ENCODE measurements at places on chromosomes 13 and 19.

- DNase-seq: no peak
Observed at GRCh38 chr13:111977179-111977506, 89.8 kb upstream of the SOX1 start.

DNA sequence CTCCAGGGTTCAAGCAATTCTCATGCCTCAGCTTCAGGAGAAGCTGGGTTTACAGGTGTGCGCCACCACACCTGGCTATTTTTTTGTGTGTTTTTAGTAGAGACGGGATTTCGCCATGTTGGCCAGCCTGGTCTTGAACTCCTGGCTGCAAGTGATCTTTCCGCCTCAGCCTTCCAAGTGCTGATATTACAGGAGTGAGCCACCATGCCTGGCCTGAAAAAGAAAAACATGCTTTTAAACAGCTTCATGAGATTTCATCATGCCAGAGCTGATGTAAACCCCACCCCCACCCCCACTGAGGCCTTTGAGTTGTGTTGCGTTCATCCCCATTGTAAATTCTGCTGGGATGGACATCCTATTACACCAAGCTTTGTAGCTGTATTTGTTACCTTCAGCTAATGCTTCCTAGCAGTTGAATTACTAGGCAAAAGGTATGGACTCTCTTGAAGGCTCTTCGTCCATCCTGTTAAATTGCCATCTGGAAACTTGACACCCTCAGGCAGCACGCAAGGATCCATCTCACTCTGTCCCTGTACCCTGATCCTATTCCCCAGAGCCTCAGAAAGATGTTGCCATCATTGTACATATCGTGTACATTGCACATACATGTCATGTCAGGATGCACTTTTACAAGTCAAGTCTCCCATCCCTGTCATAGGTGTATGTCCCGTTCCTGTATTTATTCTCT is 47.3 kb downstream of the NFIX start:
- no peak for DNase-seq

GRCh38 chr19:8377598-8377997 is 12.6 kb upstream of the RAB11B start:
- DNase-seq: no peak

DNA sequence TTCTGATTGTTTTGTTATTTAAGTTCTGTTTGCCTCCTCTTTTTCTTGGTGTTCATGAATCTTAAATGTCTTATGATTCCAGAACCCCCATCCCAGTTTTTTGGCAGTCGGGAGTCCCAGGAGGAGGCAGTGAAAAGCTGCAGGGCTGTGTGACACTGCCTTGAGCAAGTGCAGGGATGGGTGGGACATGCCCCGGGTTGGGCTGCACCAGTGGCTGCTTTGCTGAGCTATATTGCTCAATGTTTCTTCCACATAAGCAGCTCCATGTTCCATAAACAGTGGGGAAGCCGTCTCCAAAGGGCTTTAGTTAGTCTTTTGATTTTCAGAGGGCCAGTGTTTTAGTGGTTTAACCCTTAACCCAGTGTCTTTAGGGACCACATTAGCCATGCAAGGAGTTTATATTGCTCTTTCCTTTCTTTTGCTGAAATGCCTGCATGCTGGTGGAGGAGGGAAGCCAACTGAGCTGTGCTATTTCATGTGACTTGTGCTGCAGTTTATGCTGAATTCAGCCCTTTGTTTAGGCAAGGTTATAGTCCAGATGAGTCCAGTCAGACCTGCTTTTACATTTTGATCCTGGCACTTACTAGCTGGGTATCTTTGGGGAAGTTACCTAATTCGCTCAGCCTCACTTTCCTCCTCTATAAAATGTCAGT is 13.1 kb downstream of the ATP8A2 start:
- DNase-seq: no peak

- DNase-seq: no peak
Observed at GRCh38 chr19:10557603-10558197, 8.1 kb downstream of the KRI1 start.

- DNase-seq: no peak
Observed at GRCh38 chr19:43769256-43769655, 11.5 kb downstream of the KCNN4 start.

- no peak for DNase-seq
Observed at GRCh38 chr13:80010846-80011245, 330.1 kb downstream of the SPRY2 start.

DNA sequence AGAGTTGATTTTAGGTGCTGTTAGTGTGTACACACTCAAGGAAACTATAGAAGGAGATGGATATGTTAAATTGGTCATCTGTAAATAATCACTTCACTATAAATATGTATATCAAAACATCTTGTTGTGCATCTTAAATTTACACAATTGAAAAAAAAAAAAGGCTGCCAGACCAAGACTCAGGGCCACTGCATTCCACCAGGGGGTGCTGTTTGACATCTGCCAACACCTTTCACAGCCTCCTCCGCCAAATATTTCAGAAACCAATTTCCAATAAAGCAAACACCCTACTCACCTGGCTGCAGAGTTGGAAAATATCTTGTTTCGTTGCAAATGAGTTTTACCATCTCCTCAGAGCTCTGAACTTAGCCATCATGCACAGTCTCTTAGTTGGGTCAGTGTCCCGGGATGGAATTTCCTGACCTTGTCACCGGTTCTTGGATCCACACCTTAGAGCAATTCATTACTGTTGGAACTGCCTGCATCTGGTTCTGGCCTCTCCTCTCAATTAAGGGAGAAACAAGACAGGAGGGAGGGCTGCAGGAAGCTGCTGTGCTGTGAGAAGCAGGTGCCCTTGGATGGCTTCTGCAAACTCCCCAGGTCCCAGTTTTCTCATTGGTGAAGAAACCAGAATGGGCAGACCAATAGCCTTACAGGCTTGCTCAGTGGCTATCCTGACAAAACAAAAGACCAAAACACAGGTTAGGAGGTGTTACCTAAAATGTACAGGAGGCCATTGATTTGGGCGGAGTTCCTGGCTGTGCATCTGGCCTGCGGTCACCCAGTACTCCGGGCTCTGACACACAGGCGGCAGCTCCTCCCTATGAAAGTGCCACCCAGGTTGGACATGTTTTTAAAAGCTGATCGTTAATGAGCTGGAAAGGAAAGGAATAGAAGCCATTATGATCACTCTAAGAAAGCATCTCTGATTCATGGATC is 746.6 kb downstream of the UQCRFS1 start:
- peak; percentile 9 for DNase-seq

DNA sequence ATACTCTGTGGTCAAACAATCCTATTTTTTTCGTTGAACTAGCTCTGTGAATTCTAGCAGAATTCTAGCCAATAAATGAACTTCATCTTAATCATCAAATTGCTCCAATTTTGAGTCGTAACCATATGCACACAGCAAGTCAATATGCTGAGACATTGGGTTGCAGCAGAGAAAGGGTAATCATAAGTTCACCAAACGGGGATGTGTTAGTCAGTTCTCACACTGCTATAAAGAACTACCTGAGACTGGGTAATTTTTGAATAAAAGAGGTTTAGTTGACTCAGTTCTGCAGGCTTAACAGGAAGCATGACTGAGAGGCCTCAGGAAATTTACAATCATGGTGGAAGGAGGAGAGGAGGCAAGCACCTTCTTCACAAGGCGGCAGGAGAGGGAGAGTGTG is 67.7 kb upstream of the ABCC4 start:
- no peak for DNase-seq

GRCh38 chr13:27080018-27080948 is 91.3 kb downstream of the USP12 start:
- DNase-seq: no peak

DNA sequence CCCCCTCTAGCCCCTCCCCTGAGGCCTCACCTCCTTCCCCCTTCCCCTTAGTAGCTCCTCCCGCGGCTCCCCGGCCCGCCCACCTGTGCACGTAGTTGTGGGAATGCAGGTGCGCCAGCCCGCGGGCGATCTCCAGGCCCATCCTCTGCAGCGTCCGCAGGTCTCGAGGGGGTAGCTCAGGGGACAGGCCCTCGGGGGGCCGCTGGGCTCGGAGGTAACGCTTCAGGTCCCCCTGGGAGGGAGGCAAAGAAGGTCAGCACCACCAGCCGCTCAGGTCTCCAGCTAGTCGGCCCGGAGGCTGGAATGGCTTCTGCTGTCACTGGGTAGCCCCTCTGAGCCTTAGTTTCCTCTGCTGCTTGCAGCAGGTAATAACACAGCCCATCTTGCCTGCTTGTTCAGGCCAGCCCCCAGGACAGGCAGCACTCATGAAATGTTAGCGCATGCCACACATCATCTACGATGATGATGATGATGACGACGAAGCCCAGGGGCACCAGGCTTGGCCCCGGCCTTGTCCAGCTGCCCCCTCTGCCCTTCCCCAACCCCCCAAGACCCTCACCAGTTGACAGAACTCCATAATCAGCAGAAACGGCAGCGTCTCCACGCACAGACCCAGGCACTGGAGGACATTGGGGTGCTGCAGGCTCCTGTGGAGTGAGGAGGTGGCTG is 9.2 kb downstream of the LMTK3 start:
- DNase-seq: no peak

DNA sequence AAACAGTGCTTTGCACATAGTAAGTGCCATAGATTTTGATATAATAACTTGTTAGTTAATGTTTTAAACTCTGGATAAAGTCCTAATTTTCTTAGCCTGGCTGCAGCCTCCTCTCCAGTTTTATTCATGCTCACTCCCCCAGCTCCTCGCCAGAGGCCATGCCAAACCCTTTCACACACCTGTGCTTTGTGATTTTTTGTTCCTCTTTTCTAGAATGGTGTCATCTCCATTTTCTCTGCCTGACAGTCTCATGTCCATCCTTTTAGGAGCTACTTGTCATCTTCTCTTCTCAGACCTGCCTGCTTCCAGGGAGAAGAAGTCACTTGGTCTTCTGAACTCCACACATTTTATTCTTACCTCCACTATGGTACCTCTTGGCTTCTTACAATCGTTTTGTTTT is 55.8 kb upstream of the SPATA13 start:
- DNase-seq: no peak
